Activated CD4-positive, alpha-beta T cell treated with anti-CD3 and anti-CD28 coated beads, Interleukin-2, amount 50 U/mL, for 16 hours (primary cell): ENCODE measurements at places on chromosomes 4 and X.

DNA sequence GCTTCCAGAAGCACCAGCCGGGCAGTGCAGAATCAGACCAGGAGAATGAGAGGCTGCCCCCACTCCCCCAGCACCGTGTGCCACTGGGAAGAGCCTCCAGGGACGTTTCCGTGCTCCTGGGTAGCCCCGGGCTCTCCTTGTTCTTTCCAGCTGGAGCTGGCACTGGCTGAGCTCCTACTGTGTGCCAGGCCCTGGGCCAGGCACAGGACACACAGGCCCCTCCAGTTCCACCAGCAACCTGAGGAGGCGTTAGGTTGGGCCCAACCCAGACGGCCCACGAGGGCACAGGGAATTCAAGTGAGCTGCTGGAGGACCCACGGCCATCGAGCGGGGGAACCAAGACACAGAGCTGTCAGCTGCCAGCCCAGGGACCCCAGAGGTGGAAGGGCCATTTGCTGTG, 15.9 kb upstream of the ADRA2C start:
- DNase-seq = no peak

DNA sequence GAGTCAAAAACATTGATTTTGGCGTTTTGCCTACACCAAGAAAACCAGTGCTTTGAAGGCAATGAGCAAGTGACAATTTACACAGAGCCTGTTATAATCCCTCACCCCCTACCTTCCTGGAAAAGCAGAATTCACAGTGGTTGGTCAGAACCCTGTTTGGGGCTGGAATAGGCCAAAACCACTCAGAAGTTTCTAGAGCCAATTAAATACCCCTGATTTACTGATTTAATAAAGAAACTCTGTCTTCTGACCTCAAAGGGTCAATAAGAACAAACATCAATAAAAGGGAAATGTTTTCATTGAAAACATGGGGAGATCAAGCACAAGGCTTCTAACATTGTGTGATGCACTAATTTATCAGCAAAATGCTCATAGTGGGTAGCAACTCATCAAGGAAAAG, 116.3 kb downstream of the UNC5C start:
- DNase-seq = no peak

- DNase-seq = no peak
Observed at GRCh38 chrX:7946960-7947359, 19.7 kb upstream of the PNPLA4 start.

GRCh38 chr4:111631215-111631999, 513.8 kb upstream of the FAM241A start:
- no peak for DNase-seq

DNA sequence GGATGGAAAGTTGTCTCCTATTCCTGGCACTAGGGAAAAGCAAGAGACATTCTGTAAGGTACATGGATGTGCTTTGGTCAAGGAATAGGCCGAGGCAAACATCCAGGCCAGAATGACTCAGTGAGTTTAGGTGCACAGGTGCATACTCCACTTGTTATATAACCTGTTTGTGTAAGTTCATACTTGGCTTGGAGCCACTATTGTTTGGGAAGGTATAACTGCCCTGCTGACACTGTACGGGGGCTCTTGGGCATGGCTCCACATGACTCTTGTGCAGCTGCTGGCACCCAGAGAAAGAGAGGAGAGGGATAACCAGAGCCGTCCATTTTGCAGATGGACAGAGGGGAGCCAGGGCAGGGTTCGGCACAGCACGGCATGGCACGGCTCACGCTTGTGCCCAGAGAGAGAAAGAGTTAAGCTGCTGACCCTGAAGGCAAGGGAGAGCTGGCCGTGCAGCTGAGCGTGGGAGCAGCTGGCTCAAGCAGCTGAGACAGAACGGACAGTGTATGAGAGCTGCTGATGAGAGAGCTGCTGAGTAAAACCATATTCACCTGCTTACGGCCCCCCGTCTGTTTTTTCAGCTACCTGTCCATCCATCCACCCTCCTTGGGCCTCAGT, 98.0 kb downstream of the SLC2A9 start:
- no peak for DNase-seq

DNA sequence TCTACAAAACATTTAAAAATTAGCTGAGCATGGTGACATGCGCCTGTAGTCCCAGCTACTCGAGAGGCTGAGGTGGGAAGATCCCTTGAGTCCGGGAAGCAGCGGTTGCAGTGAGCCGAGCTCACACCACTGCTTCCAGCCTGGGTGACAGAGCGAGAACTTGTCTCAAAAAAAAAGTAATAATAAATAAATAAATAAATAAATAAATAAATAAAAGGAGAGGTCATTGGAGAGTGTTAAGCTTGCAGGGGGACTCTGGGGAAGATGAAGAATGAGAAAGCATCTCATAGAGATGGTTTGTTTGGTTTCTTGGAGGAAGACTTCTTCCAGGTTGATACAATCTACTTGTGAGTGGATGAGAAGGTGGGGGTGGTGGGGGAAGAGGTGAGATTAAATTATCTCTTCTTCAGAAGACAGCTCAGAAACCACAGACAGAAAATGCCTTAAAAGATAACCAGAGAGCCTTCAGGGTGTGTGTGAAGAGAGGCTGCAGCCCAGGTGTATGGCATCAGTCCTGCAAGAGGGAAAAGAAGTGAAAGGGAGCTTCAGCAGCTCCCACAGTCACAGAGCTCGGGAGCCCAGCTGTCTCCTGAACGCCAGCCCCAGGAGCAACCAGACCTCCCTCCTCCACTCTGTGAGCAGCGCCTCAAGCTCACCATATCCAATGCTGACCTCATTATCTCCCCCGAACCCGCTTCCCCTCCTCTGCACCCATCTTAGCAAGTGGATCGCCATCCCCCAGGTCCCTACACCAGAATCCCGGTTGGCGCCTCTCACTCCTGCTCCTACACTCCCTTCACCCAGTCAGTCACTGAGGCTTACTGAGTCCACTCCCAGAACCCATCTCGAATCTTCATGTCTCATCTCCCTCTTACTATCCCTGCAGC, 48.2 kb downstream of the RBM47 start:
- DNase-seq = no peak

DNA sequence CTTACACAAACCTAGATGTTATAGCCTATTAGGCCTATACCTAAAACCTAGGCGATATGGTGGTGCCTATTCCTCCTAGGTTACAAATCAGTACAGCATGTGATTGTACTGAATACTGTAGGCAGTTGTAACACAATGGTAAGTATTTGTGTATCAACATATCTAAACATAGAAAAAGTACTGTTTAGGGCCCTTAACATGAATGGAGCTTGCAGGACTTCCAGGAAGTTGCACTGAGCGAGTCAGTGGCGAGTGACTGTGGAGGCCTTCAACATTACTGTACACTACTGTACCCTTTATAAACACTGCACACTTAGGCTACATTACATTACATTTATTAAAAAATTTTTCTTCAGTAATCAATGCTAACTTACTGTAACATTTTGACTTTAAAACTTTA, 37.8 kb downstream of the WWC2 start:
- DNase-seq = no peak

DNA sequence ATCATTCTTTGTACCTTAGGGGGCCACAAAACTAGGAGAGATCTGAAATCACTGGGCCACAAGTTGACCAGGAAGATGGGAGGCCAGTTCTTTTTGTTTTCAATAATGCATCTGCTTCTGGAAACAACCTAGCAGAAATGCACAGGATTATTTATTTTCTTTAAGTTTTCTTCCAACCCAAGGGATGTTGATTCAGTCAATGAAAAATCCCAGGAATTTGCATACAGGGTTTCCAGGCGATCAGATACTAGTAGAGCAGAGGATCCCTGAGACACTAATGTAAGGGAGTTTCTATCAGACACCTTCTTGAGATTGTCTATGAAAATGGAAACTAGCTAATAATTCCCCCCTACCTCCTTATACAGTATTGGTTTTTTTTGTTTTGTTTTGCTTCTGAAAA, 7.4 kb downstream of the ATOH1 start:
- DNase-seq = no peak

- DNase-seq = no peak
Observed at GRCh38 chrX:38798956-38799355, 2.3 kb upstream of the MID1IP1 start.

DNA sequence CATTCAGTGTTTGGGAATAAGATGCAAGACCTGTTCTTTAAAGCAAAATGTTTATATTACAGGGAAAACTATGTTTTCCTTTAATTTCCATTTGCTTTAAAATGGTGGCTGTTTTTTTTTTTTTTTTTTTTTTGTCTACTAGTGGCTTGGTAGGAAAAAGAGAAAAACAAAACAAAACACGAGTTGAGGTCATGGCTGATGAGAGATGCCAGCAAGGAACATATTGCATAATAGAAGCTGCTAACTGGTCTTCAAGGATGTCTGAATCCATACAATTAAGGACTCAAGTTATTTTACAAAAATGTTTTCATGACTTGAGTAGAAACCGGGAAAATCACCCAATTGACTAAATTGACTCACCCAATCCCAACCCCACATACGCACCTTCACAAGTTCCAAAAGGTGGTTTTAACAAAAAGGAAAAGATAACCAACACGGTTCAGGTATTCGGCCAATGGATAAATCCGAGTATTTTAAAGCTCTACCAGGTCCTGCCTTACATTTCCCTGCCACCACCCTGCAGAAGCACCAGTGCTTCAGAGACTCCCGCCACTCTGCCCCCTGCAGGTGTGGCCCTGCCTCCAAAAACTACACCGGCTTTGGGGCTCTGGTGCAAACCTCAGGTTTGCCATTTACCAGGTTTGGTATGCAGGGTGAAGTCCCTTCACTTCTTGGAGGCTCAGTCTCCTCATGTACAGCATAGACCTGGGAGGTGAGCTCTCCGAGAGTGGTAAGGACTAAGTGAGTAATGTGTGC, 27.1 kb downstream of the PIR start:
- no peak for DNase-seq

DNA sequence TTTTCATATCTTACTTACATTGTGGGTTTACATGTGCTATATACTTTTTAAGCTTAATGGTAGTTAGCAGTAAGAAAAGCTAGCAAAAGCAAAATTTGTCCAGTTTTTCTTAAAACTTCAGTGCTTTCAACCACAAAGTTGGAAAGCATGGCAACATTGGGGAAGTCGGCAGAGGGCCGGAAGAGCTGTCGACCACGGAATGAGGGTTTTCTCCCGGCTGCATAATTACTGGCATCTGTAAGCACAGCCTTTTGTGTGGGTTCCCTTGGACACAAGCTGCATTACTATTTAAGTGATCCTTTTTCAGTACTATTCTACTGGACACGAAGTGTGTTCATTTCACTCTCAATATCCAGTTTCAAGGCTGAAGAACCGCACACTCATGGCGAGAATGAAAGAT, 560.4 kb downstream of the ANKRD50 start:
- no peak for DNase-seq

DNA sequence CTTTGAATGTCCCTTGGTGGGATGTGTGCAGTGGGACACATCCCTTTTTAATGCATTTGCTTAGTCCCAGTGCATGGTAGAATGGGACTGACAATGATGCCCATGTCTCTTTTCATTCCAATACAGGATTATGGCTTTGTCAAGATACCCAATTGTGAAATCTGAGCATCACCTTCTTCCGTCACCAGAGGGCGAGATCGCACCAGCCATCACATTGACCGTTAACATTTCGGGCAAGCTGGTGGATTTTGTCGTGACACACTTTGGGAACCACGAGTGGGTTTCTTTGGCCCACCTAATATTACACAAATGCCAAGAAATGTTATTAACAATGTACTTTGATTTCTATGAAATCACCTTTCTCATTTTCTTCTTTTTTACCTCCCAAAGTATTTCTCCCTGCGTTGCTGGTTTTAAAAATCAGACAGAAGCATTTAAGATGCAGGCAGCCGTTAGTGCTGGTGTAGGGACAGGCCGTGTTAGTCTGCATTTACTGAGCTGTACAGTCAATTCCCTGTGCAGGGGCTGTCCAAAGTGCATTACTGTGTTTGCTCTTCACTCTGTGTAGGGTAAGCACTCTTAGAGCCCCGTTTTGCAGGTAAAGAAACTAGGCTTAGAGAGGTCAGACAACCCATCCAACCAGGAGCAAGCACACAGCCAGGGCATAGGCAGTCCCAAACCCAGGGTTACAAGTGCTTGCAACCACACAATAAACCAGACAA, 46.5 kb downstream of the CWH43 start:
- peak; percentile 24 for DNase-seq

GRCh38 chrX:150966235-150966634, 16.9 kb upstream of the HMGB3 start:
- no peak for DNase-seq

GRCh38 chrX:150648296-150648940, 44.8 kb upstream of the MTMR1 start:
- no peak for DNase-seq

- no peak for DNase-seq
Observed at GRCh38 chr4:159216834-159217233, 114.0 kb downstream of the RAPGEF2 start.

DNA sequence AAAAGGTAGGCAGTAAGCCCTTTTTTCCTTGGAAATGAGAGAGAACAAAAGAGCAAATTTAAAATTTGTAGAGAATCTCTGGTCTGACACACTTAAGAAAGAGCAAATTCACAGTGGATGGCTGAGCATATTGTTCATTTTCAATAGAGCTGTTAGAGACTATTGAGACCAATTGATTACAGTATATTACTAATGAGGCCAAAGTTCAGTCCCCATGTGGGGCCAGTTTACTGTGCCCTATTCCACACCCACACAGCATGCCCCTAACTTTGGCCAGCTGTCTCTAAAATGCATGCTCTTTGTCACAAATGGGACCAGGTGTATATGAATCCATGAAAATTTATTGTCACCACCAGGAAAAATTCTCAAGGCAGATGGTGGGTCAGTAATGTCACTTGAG, 470.5 kb downstream of the PCDH7 start:
- no peak for DNase-seq

- no peak for DNase-seq
Observed at GRCh38 chr4:121881158-121881557, 10.9 kb upstream of the BBS7 start.

DNA sequence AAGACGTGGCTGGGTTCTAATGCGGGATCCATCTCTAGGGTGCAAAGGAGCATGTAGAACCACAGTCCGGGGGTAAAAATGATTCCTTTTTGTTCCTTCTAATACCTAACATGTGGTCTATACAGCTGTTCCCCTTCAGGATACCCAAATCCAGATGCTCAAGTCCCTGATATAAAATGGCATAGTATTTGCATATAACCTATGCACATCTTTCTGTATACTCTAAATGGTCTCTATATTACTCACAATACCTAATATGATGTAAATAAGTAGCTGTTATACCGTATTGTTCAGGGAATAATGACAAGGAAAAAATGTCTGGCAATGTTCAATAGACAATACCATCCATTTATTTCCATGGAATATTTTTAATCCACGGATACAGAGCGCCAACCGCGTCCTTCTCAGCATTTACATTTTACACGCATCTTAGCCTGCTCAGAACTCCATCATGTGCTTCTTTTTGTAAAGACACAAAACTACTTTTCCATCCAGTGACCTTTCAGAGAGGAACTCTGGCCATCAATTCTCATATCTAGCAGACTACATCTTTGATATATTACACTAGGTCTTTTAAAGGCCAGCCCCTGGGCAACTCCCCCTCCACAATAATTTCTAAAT, 31.9 kb downstream of the ACSL1 start:
- DNase-seq = no peak

GRCh38 chr4:148445860-148446330, 3.7 kb upstream of the NR3C2 start:
- no peak for DNase-seq

- DNase-seq = no peak
Observed at GRCh38 chr4:75287738-75288517, 226.3 kb downstream of the RCHY1 start.
